ENCODE measurements at places on chromosomes 13 and 19. TPM values are rescaled to one million over a fixed set of nuclear protein-coding genes. Genes with fewer than 3 reads are reported as not detected.

GRCh38 chr19:49347835-49348234, 12.6 kb downstream of the CD37 start:
- DNase-seq: no peak

- no peak for DNase-seq
Observed at GRCh38 chr13:64688893-64689677, 2541.1 kb downstream of the PCDH9 start.

APOC4 gene
- total RNA-seq: not detected

- peak; percentile 95 for DNase-seq
Observed at GRCh38 chr19:31349160-31349881, at the start of gene TSHZ3. Gene TSHZ3, minus strand, starts transcription at chr19:31349436. Its CDS starts 217 bp downstream, at chr19:31349219.

LRP3 gene
- 36.1 TPM for total RNA-seq

- no peak for DNase-seq
Observed at GRCh38 chr19:45630463-45630862, 8.7 kb downstream of the EML2 start.
